ENCODE measurements at places on chromosomes 11 and 22. TPM values are rescaled to one million over a fixed set of nuclear protein-coding genes. Genes with fewer than 3 reads are reported as not detected.

ANO3 gene
- 0.68 TPM for total RNA-seq

TREH gene
- 2.4 TPM for total RNA-seq

- no peak for DNase-seq
Observed at GRCh38 chr11:13970986-13971385, 8.5 kb downstream of the SPON1 start.

MPZL3 gene
- 13.0 TPM for total RNA-seq

GRCh38 chr11:121237686-121238658 lies 54.6 kb upstream of the SC5D start:
- DNase-seq = peak; percentile 87

DNA sequence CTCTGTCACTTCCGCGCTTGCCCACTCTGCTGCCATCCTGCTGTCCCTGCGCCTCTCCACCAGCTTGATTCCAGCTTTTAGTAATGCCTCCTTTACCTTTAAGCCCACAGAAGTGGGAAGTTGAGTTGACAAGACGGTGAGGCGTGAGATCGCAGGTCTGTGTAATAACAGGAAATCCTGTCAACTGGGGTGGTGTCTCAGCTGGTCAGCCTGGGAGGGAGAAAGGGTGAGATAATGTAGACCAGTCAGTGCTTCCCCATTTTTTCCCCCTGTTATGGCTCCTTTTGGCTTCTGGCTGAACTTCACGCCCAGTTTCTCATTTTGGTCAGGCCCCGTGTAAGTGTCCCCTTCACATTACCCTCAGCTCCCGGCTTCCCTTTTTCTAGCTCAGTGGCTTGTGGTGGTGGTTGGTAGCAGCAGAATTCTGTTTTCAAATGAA lies 98.9 kb downstream of the TRAF6 start:
- DNase-seq = no peak

Measured in prostate gland (tissue), 2 donors.